ENCODE measurements at places on chromosomes 3 and 15. TPM values are rescaled to one million over a fixed set of nuclear protein-coding genes. Genes with fewer than 3 reads are reported as not detected.

The PTH1R gene
- total RNA-seq = not detected

The UTS2B gene
- not detected for total RNA-seq

The CCNB2 gene
- total RNA-seq = 1.5 TPM

The BBX gene
- total RNA-seq = 88.7 TPM

The FGD5 gene
- total RNA-seq = 0.32 TPM

The CELF6 gene
- total RNA-seq = 1.9 TPM

The CLDN18 gene
- total RNA-seq = 0.18 TPM

DNA sequence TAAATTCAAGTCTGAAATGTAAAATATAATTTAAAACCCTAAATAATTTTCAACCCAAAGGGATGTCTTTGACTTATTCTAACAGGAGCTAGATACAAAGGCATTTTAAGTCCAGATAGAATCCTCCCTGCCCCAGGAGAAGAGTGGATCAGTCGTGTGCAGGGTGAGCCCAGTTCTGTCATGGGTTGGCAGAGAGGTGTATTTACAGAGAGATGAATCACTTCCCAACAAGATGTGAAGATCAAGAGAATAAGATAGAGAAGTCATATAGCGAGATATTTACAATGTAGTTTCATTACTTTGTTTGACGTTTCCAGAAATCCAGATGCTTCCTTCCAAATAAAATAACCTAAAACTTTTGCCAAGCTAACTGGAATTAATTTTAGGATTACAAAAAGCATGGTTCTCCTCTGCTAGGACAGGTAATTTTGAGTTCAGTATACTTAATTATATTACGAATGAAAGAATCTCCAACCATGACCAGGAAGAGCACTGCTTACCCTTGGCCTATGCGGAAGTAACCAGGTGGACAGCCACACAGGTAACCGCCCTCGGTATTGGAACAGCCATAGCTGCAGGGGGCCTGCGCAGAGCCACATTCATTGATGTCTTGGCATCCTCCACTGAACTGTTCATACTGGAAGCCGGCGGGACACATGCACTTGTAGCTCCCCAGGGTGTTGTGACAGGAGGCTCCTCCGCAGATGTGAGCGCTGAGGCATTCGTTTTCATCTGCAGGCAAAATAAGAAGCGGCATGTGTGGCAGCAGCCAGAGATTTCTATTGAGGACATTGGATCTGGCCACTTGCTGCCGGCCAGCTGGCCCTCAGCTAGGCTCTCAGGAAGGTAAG, 84.0 kb downstream of the DUT start:
- DNase-seq = no peak

- DNase-seq = no peak
These were observed 476.8 kb downstream of the C3orf38 start for GRCh38 chr3:88626456-88627120.

- DNase-seq = no peak
These were observed 5.7 kb downstream of the STIMATE start for GRCh38 chr3:52891615-52892081.

- DNase-seq = no peak
These were observed 50.8 kb upstream of the BLM start for GRCh38 chr15:90666135-90666909.

- no peak for DNase-seq
These were observed 262.3 kb downstream of the SLCO3A1 start for GRCh38 chr15:92115834-92116233.

DNA sequence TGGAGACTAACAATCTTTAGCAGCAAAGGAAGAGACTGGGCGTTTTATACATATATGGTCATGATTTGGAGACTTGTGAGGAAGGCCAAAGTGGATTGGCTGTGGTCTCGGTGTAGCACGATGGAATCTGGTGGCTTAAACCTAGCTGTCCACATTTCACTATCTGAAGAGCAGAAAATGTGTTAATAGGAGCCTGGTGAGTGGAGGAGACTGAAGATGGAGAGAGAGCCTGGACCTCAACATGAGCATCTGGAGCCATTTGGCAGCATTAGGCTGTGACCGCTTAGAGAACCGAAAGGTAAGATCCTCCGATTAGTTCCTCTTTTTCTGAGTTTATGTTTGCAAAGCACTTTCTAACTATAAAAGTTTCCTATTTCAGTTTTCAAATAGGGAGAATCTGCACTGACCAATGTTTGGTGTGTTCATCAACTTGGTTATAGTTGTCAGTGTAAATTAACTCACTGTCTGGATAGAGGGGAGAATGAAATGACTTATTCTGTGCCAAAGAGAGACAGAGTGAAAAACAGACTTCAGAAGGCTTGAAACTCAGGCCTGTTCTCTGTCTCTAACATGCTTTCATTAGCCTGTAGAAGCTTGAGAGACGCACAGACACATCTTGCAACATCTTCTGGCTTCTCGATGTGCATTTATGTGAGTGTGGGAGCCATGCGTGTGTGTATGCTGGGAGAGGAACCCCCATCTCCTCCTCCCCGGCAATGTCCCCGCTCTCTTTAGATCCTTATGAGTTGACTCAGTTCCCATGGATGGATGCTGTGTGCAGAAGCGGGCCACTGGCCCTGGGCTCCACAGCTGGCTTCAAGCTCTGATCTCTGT, 244.7 kb upstream of the TBL1XR1 start:
- DNase-seq = no peak

GRCh38 chr3:52537726-52538421, 1.5 kb downstream of the UQCC5 start:
- DNase-seq = no peak

DNA sequence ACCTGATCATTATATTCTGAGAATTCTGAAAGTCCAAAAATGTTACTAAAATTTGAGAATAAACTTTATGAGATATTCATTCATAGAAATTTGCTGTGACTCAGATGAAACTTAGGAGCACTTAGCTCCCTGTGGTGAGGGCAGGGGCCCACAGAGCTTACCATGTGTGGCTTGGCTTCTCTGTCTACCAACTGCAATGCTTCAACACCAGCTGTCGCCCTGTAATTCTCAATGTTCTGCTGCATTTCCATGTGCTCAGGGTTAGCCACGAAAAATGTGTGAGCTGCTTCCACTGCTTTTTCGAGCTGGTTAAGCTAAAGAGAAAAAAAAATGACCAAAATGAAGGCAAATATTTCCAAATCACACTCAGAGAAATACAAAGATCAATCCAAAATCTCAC, 125.6 kb downstream of the P3H2 start:
- no peak for DNase-seq

- DNase-seq = no peak
These were observed 273.9 kb downstream of the ADAMTSL3 start for GRCh38 chr15:83927704-83928391.

DNA sequence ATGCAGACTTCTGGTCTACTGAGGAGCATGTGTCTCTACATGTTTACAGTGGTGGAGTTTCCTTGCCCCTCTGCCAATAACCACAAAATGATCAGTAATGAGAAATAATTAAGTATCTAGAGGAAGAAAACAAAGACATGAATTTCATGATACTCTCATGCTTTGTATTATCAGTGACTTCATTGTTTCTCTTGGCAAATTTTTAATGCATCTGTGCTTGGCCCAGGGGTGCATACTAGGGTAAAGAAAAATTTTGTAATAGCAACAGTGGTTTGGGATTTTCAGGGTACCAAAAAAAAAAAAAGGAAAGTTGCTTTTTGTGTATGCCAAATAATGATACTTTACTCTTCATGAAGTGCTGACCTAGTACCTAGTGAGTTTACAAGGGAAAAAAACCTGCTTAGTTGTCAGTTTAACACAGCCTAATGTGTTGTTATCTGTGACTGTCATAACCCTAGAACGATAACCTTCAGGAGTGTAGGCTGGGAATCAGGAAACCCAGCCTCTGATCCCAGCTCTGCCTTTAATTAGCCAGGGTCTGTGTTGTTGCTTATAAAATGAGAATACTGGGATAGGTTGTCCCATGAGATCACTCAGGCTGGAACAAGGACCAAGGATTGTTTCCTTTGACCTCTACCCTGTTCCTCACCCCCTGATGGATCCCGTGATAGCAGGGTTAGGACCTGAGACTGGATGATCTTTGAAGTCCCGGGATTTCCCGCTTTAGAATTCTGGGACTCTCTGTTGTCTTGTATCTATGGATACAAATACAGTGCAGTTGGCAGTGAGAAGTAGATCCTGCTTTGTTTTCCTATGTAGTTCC, 117.5 kb downstream of the CMSS1 start:
- no peak for DNase-seq

DNA sequence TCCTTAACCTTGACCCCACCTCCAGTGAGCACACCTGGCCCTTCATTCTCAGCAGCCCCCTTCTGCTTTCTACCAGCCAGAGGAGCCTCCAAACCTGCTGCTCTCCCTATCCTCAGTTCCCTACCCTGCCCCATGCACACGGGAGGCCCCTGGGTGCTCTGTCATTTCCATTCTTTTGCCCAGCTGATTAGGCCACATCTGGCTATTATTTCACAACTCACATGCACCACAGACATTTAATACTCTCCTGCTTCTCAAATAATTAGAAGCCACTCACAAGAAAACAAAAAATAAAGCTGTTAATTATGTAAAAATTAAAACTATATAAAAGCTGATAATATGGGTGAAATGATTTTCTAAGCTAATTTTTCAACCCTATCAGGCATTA, 50.7 kb downstream of the MYLK start:
- DNase-seq = no peak
